ENCODE measurements at places on chromosomes 2 and 18.

DNA sequence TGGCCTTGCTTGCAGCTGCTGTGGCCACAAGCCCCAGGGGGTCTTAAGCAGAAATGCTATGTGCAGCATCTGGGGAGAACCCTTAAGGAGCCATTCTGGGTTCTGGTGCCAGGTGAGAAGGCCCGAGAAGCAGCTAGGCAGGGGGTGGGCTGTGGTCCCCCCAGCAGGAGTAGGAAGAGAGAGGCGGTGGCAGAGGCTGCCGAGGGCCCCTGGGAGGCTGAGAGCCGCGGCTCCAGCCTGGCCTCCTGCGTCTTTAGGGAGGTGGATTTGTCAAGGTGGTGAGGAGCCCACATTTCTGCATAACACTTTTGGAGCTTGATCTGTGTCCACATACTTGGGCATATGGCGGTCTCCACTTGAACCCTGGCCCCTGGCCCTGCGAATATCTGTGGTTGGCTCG is 196.5 kb downstream of the TWIST2 start:
- DNase-seq = no peak

GRCh38 chr2:239119346-239120126 is 271.7 kb downstream of the TWIST2 start:
- no peak for DNase-seq

- DNase-seq = no peak
Observed at GRCh38 chr2:64657411-64657810, 3.7 kb upstream of the SERTAD2 start.

GRCh38 chr18:79493801-79494211 is 98.1 kb downstream of the NFATC1 start:
- DNase-seq = no peak

GRCh38 chr18:66873899-66874298 is 270.0 kb upstream of the CDH19 start:
- DNase-seq = no peak

DNA sequence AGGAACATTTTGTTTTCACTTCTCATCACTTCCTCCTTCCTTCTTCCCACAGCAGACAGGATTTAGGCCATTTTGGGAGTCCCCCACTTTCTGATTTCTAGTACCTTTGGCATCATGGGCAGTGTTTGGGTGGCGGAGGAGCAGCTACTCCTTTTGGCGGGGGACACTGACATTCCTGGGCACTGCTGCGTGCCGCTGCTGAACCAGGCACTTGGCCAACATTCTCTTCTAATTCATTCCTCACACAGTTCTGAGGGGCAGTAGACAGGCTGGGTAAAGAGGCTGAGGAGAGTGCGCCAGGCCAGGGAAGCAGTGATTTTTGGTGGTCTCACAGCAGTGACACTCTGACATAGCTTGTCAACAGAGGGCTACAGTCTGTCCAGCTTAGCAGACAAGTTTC is 270.2 kb downstream of the LOXHD1 start:
- DNase-seq = peak; percentile 14

DNA sequence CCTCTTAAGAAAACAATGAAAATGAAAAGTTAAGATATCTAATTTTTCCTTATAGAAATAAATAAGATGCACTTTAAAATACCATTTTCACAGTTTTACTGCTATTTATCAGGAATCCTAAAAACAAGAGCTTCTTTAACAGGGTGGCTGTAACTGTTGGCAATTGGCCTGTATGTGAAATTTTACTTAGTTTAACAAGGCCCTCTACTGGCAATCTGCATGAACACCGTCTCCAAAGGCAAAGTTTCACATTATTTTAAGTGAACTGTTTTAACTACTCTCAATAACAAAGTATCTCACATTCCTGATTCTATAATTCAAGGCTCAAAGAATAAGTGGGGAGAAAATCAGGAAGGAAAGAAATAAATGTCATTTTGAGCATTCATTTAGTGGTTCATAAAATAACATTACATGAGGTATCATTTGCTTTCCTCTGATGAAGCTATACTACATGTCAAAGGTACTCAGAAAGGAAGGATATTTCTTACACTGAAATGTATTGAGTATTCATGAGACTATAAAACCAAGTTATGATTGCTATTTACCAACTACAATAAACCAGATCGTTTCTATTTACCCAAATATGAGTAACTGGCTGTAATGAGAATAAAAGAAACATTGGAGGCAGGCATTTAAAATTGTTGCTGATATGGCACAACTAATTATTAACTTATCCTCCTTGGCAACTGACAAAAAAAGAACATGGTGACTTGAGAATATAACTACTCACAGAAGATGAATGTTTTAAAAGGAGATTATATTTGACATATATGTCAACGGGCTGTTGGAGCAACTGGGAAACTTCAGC is 7.0 kb downstream of the NCKAP5 start:
- peak; percentile 70 for DNase-seq

DNA sequence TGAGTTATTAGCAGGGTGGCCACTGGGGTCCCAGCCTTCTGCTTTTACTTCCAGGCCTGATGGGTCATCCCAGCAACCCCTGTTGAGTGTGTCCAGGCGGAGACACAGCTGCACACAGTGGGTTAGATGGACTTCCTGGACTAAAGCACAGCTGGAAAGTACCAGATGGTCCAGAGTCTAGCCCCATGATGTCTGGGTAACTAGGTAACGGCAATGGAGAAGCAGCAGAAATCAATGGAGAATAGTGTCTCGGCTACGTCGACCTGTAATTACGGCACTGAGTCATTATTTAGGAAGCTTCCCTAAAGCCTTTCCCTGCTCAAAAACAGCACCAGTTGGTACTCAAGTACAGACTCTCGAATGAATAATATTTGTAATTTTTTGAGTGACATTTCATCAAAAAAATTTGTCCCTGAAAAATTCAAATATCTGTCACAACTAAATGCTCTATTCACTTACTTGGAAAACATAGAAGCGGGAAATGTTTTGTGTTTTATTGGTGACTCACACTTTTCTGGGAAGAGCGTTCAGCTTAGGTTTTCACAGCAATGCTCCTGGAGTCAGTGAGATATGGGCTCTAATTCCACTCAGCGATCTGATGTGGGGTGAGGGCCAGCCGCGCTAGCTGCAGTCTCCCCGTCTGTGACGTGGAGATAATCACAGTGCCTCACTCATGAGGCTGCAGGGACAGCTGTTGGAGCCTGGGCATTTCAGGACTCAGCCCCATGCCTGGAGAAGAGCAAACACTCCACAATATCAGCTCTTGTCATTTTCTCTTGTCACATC is 16.2 kb upstream of the ARL4C start:
- DNase-seq = peak; percentile 82

GRCh38 chr2:27186613-27187345 is 25.1 kb upstream of the ATRAID start:
- DNase-seq = no peak

DNA sequence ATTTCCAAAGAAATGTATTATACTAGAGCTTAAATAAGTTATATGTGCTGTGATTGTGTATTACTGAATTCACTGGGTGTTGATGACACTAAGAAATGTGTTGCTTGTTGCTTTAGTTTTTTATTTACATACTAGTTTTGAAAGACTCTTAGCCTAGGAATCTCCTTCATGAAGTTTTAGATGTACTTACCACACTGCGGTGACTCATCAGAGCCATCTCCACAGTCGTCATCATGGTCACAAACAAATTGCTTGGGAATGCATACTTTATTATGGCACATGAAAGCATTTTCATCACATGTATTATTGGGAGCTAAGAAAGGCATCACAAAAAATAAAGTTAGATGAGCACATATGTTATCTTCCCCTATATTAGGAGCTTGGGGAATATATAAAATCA is 1624.2 kb downstream of the LRP1B start:
- DNase-seq = peak; percentile 75

DNA sequence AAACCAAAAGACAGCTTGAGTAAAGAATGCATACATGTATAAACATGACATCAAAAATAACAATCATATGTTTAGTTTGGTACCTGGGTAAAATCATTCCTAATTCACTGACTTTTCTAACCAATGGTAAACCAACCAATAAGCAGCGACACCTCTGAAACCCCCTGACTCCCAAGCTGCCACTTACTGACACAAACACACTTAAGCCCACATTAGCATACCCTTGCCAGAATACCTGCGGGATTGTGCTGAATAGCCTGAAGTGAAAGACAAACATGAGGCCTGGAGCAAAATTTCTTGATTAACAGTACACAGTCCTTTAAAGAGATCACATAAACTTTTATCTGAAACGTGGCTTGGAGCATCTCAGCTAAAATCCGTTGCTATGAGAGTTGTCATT is 902.9 kb downstream of the TMEM182 start:
- no peak for DNase-seq

DNA sequence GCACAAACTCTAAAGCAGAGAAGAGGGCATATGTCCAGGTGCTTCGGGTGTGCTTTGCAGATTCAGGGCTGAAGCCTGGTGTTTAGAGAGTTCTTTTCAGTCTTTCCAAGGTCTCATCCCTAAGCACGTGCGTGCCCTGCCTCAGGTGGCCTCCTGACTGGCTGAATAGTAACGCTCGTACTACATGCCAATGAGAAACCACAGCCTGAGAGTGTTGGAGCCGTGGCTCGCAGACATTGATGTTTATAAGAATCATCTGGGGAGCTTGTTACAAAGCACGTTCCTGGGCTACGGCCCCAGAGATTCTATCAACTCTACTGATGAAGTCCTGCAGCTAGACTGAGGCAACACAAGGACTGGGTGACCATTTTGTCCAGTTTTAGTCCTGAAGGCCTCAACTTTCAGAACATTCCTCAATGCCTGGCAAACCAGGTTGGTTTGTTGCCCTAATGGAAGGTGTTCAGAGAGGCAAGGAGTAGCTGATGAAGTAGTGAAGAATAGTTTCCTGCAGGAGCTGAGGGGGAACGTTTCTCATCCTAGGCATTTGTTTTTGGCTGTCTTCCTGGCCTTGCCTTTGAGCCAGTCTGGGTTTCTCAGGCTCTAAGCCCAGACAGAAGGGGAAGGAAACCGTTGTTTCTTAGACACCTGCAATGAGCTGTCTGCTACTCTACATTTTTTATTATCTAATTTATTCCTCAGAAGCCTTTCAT is 31.5 kb upstream of the HAAO start:
- DNase-seq = peak; percentile 25

DNA sequence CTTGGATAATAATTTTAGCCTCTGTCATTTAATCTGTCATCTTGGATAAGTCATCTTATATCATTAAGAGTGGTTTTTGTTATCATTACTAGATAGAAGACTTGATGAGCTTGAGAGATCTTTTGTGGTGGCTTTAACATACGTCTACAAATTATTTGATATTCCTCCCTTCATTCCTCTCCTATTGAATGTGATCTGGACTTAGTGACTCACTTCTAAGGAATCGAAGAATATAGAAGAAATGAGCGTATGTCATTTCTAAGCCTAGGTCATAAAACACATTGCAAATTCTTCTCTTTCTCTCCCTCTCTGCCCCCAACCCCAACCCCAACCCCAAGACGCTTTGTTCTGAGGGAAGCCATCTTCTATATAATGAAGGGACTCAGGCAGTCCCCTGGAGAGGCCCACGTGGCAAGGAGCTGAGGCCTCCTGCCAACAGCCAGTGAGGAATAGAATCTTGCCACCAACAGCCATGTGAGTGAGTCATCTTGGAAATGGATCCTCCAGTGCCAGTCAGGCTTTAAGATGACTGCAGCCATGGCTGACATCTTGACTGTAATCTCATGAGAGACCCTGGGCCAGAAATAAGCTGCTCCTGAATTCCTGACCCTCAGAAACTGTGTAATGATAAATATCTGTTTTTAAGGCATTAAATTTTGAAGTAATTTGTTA is 221.6 kb upstream of the SP5 start:
- no peak for DNase-seq

DNA sequence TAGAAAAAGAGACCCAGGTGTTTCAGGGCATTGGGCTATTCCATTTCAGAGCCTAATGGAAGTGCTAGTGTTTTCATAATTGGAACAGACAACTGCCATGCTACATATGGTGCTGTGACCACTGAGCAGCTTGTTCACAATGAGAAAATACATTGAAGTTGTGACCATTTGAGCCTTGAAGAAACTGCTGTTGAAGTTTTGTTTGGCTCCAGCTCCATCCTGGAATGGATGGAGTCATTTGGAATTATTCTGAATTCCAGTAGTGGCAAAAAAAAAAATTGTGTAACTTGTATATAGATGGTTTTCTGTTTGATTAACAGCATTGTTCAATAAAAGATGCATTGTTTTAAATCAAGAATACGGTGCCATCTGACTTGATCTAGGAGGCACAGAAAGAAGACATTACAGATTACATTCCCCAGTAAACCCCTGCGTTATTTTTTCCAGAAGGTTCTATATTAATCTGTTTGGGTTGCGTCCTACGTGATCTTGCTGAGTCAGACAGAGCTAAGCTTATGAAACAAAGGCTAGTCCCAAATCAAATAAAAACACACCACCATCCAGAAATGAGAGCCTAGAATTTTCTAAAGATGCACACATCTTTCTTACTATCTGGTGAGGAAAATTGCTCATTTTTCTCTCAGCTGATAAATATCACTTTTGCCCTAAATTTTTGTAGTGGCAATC is 19.2 kb downstream of the FMNL2 start:
- DNase-seq = no peak

DNA sequence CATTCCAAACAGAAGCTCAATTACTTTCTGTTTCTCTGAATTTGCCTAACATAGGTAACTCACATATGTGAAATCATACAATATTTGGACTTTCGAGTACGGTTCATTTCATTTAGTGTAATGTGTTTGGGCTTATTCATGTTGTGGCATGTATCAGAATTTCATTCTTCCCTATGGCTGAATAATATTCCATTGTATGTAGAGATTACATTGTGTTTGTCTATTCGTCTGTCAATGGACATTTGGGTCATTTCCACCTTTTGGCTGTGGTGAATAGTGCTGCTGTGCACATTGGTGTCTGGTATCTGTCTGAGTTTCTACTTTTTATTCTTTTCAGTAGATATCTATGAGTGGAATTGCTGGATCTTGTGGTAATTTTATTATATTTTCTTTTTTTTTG is 43.9 kb downstream of the LBH start:
- no peak for DNase-seq

- no peak for DNase-seq
Observed at GRCh38 chr2:212961255-212961654, 190.2 kb downstream of the IKZF2 start.

DNA sequence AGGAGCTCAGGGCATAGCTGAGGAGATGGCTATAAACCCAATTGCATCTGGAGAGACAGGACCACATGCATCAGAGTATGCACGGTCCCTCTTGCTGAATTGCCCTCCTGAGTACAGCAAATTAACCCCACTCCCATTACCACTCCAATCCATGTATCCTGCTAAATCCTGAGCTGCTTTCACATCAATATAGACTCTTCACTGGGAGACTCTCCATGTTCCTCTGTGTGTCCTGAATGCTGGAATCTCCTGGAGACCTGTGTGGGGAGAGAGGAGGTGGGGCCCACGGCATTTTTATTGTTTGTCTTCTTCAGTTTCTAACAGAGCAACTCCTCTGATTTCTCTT is 41.6 kb downstream of the THNSL2 start:
- DNase-seq = no peak

GRCh38 chr2:105081006-105081601 is 43.2 kb downstream of the MRPS9 start:
- DNase-seq = peak; percentile 64

- peak; percentile 68 for DNase-seq
Observed at GRCh38 chr2:85920810-85921545, 32.2 kb upstream of the ST3GAL5 start.

- DNase-seq = peak; percentile 67
Observed at GRCh38 chr2:30231212-30231995, at the start of gene LBH. LBH (plus strand) TSS chr2:30231534; CDS start chr2:30231739, 205 bp downstream.

Data from astrocyte (in vitro differentiated cells and primary cell).